ENCODE measurements at places on chromosomes 3 and 15. TPM values are rescaled to one million over a fixed set of nuclear protein-coding genes. Genes with fewer than 3 reads are reported as not detected.

DNA sequence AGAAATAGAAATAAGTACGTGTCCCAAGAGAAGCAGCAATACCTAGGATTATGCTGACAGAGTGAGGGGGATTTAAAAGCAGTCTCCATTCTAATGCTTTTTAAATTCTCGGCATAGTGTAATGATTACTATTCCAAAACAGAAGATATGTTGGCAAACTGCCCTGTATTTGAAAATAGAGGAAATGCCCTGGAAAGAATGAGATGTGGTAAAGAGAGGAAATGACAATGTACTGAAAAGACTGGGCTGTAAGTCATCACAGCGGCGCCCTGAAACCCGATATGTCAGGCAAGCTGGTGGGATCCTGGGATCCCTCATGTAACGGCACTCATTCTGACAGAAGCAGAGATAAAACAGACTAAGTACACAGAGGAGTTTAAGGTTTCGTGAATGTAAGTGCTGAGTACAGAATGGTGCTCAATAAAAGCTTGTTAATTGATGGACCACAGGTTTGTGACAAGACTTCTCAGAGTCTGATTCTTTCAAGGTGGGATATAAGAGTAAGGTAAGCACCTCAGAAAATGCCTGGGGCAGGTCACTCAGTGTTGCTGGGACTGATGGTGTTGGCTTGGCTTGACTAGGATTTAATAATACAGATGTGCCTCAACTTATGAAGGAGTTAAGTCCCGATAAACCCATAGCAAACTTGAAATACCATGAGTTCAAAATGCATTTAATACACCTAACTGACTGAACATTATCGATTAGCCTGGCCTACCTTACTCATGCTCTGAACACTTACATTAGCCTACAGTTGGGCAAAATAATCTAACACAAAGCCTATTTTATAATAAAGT, 91.4 kb downstream of the NFKBIZ start:
- no peak for DNase-seq

DNA sequence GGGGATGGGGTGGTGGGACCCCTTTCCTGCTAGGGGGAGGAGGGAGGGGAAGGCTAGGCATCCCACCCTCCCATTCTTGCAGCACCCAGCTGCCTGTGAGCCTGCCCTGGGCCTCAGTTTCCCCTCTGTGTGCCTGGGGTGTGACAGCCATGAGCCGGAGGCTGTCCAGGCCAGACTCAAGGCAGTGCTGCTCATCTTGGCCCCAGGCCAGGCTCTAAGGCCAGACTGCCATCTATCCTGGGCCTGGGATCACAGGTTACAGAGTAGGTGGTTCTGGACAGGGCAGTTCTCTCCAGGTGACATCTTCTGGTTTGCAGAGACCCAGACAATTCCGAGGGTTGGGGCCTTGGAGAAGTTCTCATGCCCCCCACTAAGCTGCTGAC, 3.3 kb upstream of the VILL start:
- no peak for DNase-seq

DNA sequence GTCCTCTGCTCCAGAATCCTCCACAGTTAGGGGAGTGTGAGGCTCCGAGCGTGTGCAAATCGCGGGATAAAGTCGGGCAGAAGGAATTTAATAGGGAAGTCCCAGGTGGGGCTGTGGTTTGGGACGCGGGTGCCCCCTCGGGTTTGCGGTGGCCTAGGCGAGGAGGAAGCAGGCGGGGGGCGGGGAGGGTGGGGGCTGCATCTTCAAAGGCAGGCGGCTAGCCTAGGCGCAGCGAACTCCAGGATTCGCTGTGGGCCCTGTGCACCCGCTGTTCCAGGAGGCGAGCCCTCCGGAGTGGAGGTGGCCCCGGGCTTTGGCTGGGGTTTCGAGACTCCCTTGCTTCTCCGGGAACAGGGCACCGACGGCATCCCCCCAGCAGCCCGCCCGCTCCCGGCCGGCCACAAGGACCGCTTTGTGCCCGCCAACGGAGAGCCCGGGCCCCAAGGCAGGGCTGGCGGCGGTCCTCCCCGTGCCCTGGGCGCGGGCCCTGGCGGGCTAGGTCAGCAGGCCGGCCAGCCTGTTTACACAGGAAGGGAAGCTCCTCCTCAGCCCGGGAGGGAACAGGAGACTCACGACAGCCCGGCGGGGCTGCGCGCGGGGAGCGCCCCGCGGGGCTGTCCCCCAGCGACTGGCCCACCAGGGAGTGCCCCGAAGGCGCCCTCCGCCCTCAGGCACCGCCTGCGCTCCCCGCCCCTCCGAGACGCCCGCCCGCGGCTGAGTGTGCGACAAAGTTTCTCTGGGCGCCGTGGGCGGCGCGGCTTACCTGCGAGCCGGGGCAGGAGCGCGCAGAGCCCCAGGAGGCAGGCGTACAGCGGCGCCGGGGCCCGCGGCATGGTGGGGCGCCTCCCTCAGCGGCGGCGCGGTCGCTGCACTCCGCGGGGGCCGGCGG, 753 bp downstream of the ITGB5 start:
- DNase-seq, result peak; percentile 86

DNA sequence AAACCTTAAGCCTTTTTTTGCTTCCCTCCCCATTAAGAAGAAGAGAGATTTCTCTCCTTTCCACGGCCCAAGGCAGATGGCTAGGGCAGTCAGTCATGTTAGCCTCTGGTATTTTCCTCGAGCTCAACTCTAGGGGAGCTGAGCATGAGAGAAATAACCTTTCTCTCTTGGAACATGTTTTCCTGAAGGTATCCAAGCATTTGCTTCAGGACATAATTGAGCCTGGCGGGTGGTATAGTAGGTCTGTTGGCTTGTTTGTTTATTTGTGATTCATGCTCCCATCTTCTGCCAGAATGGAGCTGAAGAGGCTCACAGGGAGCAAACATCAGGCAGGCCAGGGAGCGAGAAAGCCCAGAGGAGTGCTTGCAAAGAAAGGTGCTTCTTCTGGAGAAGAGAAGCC, 102.5 kb downstream of the MESD start:
- no peak for DNase-seq

GRCh38 chr15:66827039-66827697, 125.1 kb downstream of the SMAD6 start:
- no peak for DNase-seq

DNA sequence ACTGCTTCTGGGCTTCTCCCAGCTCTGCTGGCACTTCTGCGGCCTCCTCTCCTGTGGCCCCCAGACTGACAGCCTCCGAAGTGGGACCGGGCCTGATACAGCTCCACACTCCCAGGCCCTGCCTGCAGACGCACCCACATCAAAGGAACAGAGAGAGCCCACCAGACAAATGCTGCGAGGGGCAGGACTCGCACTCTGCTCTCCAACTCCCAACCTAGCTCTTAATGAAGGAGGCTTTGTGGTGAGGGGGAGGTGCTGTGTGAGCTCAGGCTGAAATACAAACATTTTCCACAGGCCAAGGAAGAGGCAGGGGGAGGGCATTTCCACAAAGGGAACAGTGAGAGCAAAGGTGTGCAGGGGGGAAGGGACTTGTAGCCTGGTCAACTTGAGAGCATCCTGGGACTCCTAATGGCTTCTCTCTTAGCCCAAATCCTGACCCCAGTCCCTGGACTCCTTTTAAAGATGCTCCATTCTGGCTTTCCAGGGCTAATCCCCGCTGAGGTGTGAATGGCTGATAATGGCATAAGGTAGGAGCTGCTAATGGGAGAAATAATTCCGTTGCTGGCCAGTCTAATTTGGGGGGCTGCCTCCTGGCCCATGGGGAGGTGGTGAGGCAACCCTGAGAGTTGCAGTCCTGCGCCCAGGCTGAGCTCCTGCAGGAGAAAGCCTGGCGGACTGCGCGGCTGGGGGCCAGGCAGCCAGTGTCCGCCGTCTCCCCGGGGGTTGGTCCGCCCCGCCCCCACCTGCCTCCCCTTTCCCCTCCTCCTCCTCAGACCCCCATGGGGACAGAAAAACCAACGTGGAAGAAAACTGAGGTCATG, 9.6 kb downstream of the LINGO1 start:
- no peak for DNase-seq

- peak; percentile 8 for DNase-seq
These were observed 95.2 kb downstream of the SEMA5B start for GRCh38 chr3:122932251-122932967.

- no peak for DNase-seq
These were observed 246.0 kb downstream of the MYRIP start for GRCh38 chr3:40055361-40055760.

GRCh38 chr15:89003865-89004725, 84.2 kb upstream of the ABHD2 start:
- no peak for DNase-seq

GRCh38 chr3:123271466-123272159, 69.9 kb downstream of the SEC22A start:
- no peak for DNase-seq

- no peak for DNase-seq
These were observed 48.3 kb upstream of the ACP3 start for GRCh38 chr3:132268956-132269355.

- DNase-seq, result peak; percentile 53
These were observed 7.7 kb downstream of the FAM107A start for GRCh38 chr3:58569287-58570001.

GRCh38 chr15:29053661-29054131, 167.9 kb downstream of the APBA2 start:
- no peak for DNase-seq

- DNase-seq, result no peak
These were observed 144.7 kb downstream of the CHSY1 start for GRCh38 chr15:101107101-101107500.

DNA sequence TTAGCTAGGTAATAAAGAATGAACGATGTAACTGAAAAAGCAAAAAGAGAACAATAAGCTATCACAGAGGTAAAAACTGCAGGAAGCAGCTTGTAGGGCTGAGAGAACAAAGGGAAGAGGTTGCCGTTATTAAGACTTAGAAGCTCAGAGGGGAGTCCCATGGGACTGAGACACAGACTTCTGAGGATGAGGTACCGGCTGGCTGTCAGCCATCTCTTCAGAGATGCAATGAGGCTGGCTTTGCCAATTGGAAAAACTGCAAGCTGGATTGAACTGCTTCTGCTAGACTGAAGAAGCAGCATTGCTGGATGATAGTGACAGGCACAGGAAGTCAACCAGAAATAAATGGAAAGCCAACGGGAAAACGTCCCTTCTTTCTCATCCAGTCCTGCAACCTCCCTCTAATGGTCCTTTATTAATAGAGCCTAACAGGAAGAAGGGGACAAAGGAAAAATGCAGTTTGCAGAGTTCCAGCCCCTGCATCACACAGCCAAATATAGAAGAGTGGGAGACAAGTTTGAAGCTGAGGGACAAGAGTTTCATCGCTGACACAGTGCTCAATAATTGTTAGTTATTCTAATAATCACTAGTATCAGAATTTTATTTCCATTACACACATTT, 21.1 kb upstream of the KLHL6 start:
- no peak for DNase-seq

Gene LMCD1
- total RNA-seq, result 221 TPM

Gene TM6SF1
- 6.9 TPM for total RNA-seq

Gene RTP4
- 2.7 TPM for total RNA-seq

Gene SUSD5
- total RNA-seq, result 4.0 TPM

Gene FAM98B
- 33.4 TPM for total RNA-seq

Gene ATRIP
- total RNA-seq, result 6.3 TPM

Gene SERPINI1
- total RNA-seq, result 9.4 TPM

Gene EAF1
- 16.7 TPM for total RNA-seq

All from posterior vena cava (tissue), 2 donors.